NCI-H1105 treated with DMSO at 0.1 percent for 48 hours (cell line): ENCODE measurements at places on chromosomes 2 and 18.
A peak's percentile ranks its signal among the peaks of the same experiment; 100 is the strongest.

DNA sequence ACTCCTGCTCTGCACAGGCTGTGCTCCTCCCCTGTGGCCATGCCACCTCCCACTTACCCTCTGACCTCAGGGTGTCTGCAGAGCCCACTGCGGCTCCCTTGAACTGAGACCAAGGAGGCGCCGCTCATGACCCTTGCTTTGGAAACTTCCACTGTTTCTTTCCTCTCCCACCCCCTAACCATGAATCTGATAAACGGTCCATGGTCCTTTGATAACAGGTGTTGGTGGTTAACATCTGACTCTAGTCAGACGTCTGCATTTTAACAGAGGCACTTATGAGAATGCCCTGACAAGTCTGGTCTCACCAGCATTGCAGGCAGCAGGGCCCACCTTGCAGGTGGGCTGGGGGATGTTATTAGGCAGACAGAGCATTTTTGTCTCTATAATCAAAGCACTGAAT lies 113.6 kb upstream of the APCDD1 start:
- DNase-seq: no peak

DNA sequence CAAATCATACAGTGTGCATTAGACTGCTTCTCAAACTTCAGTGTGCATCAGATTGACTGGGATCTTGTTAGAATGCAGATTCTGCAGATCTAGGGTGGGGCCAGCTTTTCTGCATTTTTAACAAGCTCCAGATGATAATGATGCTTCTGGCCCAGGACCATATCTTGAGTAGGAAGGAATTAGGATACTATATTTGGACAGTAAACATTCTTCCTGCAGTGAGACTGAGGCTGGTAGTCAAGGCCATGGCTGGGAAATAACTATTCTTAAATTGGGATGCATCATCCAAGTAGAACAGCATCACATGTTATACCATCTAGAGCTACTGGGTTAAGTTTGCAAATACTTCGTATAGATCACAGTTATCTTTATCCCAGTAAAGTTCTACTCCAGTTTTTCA lies 28.4 kb upstream of the ARMC9 start:
- no peak for DNase-seq

DNA sequence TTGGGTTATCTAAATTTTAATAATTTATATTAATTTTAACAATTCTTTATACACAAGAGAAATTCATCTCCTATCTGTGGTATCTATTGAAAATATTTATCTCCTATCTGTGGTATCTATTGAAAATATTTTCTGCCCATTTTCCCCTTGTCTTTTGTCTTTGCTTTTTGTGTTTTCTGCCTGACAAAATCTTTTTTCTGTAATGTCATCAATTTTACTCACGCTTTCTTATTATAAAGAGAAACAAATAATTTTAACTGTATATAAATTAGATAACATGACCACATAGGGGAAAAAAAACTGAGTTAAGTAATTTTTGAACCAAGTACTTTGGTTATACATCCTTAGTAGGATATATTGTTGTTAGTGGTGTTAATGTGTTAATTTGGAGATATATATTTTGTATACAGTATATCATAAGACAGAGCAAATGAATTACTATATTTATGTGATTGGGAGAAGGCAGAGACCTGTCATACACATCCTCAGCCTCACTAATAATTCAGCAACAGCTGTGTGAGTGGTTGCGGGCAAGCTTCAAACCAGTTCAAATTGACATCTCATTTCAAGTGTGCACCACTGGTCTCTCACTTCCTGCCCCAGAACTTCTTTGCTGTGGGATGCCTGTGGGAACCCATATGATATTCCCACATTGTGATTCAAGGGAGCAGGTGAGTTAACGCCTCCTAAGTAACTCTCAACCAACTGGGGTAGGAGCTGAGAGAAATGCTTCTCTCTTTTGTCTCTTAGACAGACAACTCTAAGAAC lies 292.4 kb downstream of the SP3 start:
- DNase-seq: no peak

- no peak for DNase-seq
These were observed 76.6 kb downstream of the RDH14 start for GRCh38 chr2:18483896-18484295.

DNA sequence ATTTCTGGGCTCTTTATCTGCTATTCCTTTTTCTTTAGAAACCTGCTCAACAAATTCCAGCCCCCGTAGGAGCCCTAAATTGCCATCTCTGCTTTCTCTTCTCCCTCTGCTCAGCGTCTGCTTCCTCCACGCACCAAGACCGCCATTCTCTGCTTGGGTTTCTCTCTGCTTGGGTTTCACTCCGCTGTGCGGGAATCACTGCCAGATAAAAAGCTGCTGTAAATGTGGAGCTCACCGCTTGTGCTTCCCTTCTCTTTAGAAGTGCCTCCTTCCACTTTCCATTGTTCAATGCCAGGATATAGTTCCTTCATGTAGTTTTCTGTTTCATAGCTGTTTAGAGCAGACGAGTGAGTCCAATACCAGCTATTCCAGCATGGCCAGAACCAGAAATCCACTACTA lies 45.9 kb downstream of the TMEM237 start:
- DNase-seq: no peak

DNA sequence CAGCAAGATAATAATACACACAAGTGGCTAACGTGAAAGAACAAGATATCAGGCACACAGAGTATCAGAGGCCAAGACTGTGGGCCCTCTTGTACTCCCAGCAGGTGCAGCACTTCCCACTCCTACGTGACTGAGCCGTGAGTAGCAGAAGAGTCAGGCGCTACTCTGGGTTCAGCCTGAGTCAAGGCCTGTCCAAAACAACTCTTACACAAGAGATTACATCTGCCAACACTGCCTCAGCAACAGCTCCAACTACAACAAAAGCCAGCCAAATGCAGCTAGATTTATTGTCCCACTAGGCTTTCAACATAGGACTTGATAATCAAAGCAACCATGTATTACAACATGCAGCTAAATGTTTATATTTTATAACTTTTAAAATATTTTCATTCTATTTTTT lies 56.2 kb downstream of the ITSN2 start:
- DNase-seq: peak; percentile 40

DNA sequence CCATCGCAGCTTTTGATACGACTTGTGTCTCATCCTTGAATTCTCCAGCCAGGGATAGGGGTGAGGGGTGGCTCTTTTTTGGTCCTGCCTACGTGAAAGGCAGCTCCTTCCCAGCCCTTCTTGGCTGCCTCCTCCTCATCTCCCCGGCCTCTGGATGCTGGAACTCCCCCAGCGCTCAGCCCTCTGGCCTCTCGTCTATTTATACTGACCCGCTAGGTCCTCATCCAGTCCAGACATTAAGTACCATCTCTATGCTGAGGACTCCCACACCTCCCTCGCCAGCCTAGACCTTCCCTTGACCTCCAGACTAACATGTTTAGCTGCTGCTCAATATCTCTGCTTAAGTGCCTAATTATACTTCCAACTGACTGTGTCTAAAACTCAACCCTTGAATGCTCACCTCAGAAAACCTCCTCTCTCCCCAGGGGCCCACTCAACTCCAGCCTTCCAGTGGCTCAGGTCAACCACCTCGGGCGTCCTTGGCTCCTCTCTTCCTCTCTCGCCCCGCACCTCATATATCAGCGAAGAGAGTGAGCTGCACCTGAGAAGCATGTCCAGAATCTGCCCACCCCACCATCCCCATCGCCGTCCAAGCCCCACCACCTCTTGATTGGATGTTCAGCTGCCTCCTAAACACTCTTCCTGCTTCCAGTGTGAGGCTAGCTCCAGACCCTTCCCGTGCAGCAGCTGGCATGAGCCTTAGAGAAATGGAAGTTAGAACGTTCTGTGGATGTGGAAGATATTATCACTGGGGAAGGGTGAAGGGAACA lies 34.8 kb downstream of the TOGARAM2 start:
- DNase-seq: no peak

DNA sequence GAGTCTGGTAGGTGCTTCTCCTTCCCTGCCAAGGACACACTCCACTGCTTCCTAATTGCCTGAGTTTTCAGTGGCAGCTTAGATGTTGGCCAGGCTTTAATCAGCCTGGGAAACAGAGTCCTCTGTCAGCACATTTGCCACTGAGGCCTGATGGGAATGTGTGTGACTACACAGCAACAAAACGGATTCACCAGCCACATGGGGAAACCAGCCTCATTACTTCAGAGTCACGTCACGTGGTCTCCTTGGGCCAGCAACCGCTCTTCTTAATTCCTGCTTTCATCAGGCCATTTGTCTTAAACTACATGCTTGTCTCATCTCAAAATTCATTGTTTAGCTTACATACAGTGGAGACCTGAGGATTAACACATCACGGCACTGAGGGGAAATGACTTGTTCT lies 93.9 kb upstream of the LTBP1 start:
- DNase-seq: no peak

DNA sequence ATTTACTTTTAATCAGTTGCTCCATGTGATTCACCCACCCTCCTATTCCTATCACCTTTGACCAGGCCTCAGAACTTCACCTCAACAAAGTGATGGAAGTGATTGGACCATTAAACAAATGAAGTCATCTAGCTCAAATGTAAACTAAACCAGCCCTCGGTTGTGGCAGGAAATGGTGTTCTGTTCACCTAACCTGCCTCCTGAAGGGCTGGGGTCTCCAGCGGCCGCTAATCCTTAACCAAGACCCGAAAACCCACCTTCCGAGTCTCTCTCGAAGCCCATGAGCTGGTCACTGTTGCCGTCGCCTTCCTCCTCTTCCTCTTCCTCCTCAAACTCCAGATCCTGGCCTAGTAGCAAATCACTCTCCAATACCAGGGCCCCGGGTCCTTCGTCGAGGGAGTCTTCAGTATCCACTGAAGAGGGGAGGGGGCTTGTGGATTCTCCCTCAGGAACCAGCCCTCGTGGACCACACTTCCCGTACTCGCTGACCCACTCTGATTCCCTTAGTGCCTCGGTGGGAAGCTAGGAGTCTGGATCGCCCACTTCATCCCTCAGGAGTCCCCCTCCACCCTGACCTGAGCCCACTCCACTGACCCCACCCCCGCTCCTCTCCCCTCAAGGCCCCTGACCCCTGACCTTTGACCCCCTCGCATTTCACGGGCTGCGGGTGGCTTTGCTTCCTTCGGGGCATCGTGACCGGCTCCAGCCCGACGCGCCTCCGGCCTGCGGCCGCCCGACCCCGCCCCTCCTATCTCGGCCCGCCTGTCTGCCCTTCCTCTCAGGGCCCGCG lies 503 bp downstream of the ZNF513 start:
- DNase-seq: peak; percentile 54

DNA sequence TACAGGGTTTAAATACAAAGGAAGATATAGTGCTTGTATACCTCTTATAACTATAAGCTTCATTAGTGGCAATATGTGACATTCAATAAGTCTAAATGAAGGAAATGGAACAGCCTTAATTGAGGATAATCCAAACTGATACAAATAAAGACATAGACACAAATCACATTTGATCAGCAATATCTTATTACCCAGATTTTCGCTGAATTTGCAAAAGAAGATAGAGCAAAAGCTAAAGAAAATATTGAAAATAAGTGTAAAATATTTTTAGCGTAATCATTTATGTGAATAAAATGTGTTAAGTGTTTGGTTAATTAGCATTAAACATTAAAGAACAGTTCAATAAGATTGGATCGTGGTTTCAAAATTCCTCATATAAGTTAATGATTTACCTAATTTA lies 51.2 kb downstream of the CCDC148 start:
- DNase-seq: no peak

- no peak for DNase-seq
These were observed 539.0 kb downstream of the ARHGAP15 start for GRCh38 chr2:143668234-143668633.

- DNase-seq: peak; percentile 49
These were observed 82.0 kb downstream of the MREG start for GRCh38 chr2:215931256-215931903.

DNA sequence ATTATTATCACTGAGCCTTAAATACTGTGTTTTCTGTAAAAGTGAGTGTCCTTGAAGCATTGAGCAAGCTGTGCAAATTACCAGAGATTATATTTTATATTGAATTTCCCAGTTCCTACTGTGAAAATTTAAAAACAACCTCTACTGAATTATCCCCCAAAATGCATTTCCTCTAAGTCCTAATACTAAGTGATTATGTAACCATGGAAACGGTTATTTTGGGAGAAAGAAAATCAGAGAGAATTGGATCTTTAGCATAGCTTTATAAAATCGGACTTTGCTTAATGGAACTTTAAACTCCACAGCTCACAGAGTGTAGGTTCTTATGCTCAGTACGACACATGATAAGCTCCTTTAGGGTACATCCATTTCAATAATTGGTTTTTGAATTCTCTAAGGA lies 19.3 kb upstream of the CHMP1B start:
- DNase-seq: no peak

DNA sequence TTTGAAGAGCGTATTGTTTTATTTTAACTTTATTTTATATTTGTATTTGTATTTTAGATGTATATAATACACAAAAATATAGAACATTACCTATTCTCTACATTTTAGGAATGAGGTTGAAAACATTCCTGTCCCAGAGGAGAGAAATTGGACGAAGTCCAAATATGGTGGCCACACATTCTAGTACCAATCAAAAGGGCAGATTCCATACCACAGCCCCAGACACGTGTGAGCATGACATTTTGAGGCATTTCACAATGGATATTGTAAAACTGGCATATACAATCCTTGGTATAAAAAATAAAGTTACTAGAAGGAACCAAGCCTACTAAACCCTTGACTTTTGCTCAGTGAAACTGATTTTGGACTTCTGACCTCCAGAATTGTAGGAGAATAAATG lies 50.6 kb downstream of the C2orf76 start:
- DNase-seq: no peak

DNA sequence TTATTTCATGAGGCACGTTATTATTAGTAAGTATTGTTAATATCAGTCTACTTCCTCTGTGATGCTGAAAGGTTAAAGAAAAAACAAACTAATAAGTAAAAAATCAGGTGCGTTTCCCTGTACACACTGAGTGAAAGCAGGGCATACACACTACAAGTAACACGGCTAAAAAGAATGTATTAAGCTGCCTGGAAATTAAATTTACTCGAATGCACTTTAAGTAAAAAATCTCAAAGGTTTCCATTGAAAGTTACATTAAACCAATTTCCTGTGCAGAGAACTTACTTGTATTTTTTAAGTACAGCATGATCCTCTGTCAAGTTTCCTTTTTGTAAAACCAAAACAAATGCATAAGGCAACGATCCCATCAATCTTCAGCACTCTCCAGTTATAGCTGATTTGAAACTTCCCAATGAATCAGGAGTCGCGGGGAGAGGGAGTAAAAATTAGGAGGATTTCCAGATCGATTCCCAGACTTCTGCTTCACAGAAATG lies 633 bp downstream of the BCL2 start:
- DNase-seq: peak; percentile 51

GRCh38 chr2:169767243-169767888 lies 31.3 kb upstream of the SSB start:
- peak; percentile 17 for DNase-seq

- no peak for DNase-seq
These were observed 41.0 kb downstream of the COPS8 start for GRCh38 chr2:237126519-237127174.

- no peak for DNase-seq
These were observed 275.3 kb downstream of the HRH4 start for GRCh38 chr18:24735624-24736231.

- DNase-seq: no peak
These were observed 19.8 kb downstream of the VPS4B start for GRCh38 chr18:63402246-63403162.

GRCh38 chr2:101419096-101419663 lies 31.9 kb upstream of the CREG2 start:
- peak; percentile 48 for DNase-seq

- DNase-seq: no peak
These were observed 1357.9 kb upstream of the CELF4 start for GRCh38 chr18:38923540-38923939.
